ENCODE measurements at places on chromosomes 7 and 10.

DNA sequence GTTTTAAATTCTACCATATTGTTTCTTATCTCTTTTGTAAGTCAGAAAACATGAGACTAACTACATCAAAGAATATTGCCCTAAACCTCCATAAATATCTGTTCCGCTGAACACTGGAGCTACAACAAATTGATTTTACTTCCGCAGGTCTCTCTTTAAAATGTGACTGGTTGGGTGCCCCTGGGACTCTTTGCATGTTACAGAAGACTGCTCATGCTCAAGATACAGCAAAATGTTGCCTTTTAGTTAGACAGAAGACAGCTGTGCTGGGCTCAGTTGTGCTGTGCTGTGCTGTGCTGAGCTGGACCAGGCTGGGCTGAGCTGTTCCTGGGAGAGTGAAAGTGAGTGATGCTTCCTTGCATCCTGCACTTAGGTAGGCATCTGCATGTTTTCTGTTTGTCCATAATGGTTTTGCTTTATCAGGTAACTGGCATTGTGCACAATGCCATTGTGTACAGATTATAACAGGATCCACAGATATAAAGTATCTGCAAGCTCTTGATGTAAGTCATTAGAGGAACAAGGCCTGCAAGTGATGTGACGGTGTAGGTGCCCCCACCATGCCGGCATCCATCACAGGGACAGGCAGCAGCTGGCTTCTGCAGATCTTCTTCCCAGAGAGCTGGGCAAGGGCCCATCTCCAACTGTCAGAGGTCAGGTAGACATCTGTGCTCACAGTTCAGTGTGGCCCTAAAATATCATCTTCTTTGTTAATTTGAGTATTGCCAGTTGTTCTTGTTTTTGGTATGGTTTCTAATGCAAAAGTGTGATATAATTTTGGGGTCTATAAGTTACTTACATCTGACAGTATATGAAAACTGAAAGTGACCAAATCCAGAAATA lies 972.5 kb upstream of the CELF2 start:
- DNase-seq, result no peak

DNA sequence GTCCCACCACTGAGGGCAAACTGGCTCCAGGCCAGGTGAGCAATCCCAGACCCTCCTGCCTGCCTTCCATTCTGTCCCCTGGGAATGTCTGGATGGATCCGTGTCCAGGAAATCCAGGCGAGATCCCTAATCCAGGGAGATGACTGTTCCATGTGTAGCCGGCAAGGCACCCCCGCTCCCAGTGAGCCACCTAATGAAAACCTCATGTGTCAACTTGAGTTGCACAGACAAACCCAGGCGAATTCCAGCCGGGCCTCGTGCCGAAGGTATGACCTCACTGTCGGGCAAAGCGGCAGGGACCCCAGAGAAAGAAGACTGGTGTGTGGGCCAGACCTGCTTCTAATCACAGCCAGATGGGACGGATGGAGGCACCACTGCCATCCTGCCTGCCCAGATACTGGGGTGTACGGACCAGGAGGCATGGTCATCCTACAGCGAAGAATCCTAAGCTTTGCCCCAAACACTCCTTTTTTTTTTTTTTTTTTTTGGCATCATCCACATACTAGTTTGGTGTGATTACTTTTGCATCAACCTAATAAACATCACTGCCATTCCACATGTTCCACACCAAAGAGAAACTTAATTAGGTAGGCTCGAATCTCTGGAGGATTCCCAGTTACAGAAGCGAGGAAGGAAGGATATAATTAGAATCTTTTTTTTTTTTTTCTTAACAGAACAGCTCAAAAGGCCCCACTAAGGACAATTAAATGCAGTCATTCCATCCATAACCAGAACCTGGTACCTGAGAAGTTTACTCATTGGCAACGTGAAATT lies 313.1 kb downstream of the CALN1 start:
- DNase-seq, result no peak

GRCh38 chr10:27359792-27360355 lies 119.3 kb upstream of the ACBD5 start:
- no peak for DNase-seq

DNA sequence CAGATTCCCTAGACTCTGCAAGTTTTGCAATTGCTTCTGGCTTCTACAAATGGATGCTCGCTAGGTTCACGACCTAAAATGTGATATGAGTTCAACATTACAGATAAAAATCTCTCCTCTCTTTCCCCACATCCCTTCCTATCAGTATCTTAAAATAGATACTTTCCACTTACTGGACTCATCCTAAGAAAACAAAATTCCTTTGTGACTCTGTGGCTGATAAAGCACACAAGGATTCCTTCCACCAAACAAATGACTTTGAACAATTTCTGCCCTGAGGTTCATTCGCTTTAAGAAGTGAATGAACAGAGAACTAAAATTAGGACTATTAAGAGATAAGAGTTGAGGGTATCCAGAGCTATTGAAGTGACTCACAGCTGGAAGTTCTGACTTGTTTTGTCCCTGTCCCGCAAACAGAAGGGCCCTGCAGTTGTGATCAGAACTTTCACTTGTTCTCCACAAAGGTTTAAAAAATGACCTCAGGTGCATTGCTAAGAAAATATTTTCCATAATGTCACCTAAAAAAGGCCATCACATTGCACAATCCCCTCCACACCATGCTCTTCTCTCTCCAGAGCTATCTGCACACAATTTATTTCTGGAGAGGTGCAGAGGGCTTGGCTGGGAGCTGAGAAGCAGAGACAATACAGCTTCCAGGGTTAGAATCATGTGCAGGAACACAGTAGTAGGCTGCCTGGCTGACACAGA lies 96.1 kb downstream of the PIP4K2A start:
- DNase-seq, result no peak

GRCh38 chr7:148772297-148773089 lies 73.8 kb downstream of the CUL1 start:
- no peak for DNase-seq

DNA sequence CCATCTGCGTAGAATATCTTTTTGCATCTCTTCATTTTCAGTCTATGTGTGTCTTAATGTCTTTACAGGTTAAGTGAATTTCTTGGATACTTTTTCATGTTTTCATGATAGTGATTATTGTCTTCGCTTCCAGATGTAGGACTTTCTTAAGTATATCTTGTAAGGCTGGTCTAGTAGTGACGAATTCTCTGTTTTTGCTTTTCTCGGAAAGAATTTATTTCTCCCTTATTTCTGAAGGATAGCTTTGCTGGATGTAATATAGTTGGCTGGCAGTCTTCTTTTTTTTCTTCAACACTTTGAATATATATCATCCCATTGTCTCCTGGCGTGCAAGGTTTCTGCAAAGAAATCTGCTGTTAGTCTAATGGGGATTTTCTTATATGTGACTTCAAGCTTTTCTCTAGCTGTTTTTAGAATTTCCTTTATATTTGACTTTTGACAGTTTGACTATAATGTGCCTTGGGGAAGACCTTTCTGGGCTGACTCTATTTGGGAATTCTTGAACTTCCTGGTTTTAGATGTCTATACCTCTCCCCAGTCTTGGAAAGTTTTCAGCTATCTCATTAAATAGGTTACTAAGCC lies 14.3 kb downstream of the GTPBP4 start:
- DNase-seq, result no peak

DNA sequence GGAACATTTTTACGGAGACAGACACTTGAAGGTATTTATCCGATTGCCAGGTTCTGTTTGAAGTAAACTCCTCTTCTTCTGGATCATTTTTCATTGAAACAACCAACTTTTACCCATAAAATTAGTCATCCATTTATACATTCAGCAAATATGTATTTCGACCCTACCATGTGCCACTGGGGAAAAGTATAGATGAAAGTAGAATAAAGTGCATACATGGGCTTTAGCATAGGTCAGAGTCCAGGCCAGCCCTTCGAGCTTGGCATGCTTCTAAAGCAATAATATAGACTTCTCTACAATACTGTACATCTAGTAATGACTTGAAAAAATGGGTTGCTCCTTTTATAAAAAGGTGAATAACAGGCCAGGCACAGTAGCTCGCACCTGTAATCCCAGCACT lies 10.1 kb downstream of the SLC25A16 start:
- no peak for DNase-seq

DNA sequence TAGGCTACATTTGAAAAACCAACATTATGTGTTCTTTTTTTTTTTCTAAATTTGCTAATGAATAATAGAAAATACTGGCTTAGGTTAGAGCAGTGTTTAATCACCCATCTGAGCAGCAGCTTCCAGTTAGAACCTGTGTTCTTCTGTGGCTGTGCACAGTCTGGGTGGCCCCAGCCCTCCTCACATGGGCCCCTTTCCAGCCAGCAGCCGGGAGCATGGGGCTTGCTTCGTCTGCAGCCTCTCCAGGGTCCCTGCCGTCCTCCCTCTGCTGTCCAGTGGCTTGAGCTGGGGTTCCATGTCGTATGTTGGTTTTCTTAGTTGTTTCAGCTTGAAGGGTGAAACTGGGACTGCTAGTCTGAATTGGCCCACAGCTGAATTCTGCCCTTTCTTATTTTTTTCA lies 37.3 kb downstream of the BNIP3 start:
- DNase-seq, result no peak

GRCh38 chr10:106705681-106706100 lies 458.8 kb downstream of the SORCS1 start:
- DNase-seq, result peak; percentile 9

DNA sequence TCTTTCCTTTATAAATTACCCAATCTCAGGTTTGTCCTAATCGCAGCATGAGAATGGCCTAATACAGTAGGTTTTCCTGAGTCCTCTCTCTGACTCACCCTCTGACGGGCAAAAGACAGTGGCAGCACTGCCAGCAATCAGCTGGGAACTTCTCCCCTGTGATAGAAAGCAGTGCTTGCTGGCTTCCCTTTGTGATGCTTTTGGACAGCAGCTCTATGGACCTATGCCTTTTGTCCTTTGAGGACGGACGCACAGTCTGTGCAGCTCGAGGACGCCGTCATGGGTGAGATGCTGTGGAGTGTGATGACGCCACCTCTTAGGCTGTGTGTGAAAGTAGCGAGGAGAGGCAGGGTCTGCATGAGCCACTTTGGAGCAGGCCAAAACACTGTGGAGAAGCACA lies 68.8 kb downstream of the KIAA1217 start:
- no peak for DNase-seq

DNA sequence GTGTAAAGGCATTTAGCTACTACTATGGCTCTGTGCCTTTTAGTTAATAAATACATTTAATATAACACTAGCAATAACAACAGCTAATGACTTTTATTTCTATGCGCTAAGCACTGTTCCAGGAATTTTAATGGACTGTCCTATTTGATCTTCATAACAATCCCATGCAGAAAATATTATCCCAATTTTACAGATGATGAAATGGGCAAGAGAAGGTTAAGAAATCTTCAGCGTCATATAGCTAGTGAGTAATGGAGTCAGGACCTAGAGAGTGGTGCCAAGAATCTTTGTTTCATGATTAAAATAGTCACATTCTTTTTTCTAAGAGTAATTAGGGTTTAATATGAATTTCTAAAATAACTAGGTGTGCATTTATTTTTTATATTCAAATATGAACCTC lies 32.4 kb downstream of the ACTA2 start:
- no peak for DNase-seq

DNA sequence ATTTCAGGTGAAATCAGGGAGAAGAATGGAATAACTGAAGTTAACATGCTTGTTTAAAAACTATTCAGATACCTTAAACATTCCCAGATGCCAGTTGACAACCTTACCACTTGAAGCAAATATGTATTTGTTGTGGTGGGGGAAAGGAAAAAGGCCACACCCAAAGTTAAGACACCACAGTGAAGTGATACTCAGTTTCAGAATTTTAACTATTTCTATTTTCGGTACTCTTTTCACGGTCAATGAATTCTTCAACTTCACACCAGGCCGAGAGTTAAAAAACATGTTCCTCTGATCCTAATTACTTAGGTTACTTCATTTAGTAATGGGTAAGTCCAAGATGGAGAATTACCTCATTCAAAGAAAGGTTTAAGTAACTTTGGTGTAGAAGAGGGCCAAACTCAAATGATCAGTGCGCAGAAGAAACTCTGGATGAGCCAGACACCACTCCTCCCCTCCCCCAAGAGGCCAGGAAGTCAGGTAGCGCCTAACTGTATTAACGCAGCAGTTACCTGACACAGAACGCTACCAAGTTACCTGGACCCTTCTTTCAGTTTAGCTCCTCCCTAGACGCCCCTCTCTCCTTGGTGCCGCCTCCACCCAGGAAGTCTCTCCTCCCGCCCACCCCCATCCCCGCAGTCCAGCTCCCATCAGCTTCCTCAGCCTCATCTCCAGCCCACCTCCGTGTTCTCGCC lies 700 bp downstream of the MTPN start:
- DNase-seq, result peak; percentile 56

DNA sequence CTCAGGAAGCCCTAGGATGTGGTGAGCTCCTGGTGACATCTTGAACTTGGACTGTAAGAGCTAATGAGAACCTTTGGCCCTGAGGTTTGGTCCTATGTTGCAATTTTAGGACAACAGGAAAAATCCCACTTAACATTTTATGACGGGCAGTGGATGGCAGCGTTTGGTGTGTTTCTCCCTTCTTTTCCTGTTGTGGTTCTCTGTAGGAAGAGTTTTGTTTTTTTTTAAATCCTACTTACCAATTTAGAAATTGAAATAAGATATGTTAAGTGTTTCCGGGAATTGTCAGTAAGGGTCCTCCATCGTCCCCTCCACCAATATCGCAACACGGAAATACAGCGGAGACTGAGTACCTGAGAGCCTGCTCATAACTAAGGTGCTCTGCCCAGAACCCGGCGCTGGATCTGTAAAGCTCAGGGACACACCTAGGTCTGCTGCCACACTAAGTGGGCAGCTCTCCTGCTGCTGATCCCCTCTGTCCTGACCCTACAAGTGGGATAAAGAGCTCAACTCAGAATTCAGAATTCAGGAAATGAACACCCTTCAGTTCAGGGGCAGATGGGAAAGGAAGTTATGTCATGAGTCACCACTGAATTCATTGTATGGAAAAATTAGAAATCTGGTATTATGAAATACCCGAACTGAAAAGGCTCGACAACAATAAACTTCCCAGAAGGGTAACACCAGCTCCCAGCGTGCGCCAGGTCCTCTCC lies 9.1 kb upstream of the PROSER2 start:
- no peak for DNase-seq

GRCh38 chr10:68697106-68697505 lies 23.9 kb upstream of the CCAR1 start:
- DNase-seq, result no peak

DNA sequence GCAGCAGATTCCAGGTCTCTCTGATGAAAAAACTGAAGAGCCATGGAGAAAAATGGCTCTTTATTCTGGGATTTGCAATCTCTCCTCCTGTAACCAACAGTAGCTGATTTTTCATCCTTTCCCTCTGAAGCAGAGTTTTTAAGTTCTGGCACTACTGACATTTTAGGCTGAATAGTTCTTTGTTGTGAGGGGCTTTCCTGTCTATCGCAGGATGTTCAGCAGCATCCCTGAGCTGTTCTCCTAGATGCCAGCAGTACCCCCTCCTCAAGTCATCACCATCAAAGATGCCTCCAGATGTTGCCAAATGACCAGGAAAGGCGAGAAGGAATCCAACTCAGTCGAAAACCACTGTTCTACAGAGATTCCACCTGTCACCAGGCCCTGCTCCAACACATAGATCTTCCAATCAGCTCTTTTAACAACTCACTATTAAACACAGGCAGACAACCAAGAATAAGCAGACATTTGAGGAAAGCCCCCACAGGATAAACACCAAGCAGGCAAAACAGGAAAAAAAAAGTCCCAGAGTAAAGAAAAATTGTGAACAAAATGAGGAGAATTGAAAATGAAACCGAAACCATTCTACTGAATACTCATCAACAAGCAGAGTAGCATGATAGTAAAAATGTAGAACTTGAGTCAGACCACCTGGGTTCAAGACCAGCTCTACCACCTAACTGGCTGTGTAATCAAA lies 124.8 kb downstream of the MPP7 start:
- DNase-seq, result peak; percentile 49

GRCh38 chr10:131742500-131742951 lies 158.3 kb upstream of the PPP2R2D start:
- no peak for DNase-seq

- DNase-seq, result no peak
These were observed 358.5 kb downstream of the TFEC start for GRCh38 chr7:115672024-115672423.

Data from CD4-positive, alpha-beta T cell treated with Interleukin-21 for 1 hour (primary cell).